ENCODE measurements at places on chromosomes 7 and 10.

- no peak for ATAC-seq
These were observed 124.9 kb upstream of the HABP2 start for GRCh38 chr10:113427811-113428558.

GRCh38 chr7:73921623-73922528, 60.9 kb downstream of the TMEM270 start:
- no peak for ATAC-seq

DNA sequence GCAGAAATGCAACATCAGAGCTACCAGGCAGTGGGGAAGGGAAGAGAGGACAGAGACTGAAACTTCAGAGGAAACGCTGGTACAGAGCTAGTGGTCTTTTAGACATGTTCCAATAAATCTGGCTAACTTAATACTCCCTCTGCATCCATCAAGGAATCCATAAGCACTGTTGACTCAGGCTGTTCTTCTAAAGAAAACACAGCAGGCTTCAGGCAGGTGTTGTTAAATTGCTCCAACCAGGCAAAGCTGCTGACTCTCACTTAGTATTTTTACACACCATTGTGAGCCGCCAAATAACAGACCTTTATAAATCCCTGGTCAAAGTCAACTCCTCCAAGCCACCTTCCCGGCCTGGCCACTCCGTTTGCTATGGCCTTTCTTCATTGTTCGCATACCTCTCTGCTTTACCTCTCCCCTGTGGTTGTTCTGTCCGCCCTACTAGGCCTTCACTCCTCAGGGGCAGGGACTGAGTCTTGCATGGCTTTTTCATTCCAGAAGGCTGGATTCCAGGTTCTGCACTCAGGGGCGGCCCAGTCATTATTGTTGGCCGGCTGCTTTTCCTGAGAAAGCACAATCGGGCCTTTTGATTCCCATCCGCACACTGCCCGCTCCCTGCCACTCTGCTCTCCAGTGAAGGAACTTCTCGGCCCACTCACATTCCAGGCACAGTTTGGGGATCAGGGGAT, 18.4 kb downstream of the CREB3L2 start:
- ATAC-seq, result no peak

DNA sequence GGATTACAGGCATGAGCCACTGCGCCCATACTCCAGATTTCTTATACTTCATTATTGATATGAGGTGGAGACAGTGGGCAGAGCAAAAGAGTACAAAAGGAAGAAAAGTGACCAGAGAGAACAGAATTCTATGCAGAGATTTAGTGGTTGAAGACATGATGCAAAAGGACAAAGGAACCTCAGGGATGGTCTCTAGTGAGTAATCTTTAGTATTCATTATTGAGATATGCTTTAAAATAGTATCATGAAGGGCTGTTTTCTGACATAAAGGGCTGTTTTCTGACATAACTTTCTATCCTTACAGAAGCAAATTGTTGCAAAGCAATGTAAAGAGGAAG, 81.2 kb upstream of the OIT3 start:
- no peak for ATAC-seq

GRCh38 chr7:139955109-139955820, 107.5 kb downstream of the PARP12 start:
- ATAC-seq, result no peak

DNA sequence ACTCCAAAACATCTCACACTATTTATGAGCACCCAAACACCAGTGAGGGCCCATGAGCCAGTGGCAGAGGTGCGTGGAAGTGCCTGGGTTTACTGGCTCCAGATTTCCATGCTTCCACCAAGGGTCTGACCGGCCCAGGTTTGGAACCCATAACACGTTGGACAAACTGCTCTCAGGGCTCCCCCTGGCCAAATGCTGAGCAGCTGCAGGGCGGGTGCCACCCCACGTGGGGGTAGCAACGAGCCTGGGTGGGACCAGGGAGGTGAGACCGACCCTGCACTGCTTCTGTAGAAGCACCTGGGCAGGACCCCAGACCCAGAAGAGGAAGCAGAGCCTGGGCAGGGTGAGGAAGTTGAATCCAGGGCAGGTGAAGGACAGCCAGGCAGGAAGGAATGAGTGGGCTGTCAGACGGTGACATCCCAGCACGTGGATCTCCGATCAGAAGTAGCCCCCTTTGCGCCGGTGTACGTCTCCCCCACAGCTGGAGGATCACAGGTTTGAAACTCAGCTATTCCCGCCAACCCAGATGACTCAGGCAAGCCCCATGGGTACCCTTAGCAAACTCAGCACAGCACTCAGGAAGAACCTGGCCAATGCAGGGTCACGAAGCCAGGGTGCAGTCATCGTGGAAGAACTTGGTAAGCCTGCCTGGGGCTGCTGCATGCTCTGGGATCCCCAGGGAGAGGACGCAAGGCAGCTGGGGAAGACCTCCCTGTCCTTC, 100.4 kb upstream of the DDC start:
- no peak for ATAC-seq

- no peak for ATAC-seq
These were observed 20.6 kb downstream of the WIPF3 start for GRCh38 chr7:29826904-29827303.

GRCh38 chr7:134440476-134440875, 18.4 kb downstream of the AKR1B1 start:
- ATAC-seq, result no peak

GRCh38 chr7:87220734-87221215, 1.2 kb upstream of the TMEM243 start:
- ATAC-seq, result no peak

DNA sequence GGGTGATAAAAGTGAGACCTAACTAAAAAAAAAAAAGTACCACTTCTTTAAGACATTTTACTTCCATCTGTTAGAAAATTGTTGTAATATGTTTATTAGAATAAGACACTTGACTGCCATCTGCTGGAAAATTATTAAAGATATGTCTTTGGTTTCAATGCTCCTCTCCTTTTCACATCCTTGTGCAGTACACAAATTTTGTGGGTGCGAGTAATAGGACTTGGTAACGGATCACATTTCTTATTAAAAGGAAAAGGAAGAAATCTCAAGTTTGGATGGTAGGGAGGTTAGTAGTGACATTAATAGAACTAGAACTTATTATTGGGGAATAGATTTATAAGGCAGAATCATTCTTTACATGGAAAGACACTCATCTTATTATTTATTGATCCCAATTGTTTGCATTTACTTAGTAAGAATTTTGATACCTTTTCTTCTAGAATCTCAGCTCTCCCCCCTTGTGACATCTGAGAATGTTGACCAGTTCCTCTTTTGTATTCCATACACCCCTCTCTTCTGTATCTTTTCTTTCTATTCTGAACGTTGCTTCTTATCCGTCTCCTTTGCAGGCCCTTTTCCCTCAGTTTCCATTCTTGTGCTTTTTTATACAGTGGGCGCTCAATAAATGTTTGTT, 43.0 kb upstream of the RPA3 start:
- no peak for ATAC-seq

DNA sequence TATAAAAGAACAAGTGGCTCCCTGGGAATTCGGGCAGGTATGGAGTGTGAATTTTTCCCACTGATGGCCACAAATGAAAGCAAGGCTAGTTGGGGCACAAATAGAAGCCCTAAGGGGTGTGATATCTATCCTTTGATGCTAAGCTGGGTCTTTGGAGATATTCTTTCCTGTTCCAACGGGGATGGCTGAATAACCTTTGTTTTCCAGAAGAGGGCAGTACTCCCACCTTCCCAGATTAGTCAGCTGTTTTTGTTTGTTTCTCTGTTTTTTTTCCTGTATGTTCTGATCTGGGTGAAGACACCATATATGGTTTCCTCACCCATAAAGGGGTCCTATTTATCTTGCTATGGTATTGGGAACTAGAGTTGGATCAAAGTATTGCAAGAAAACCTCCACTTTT, 947.7 kb upstream of the SORCS1 start:
- no peak for ATAC-seq

DNA sequence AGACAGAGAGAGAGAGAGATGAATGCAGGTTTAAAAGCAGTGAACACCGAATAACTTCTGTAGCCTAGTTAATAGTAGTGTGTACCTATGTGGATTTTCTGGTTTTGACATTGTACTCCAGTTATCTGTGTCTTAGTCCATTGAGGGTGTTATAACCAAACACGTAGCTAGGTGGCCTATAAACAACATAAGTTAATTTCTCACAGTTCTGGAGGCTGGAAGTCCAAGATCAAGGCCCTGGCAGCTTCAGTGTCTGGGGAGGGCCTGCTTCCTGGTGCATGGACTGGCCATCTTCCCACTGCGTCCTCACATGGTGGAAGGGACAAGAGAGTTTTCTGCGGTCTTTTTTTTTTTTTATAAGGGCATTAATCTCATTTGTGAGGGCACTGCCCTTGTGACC, 23.5 kb downstream of the AOC1 start:
- no peak for ATAC-seq

- ATAC-seq, result no peak
These were observed 1.7 kb downstream of the AKR1B1 start for GRCh38 chr7:134457210-134457609.

DNA sequence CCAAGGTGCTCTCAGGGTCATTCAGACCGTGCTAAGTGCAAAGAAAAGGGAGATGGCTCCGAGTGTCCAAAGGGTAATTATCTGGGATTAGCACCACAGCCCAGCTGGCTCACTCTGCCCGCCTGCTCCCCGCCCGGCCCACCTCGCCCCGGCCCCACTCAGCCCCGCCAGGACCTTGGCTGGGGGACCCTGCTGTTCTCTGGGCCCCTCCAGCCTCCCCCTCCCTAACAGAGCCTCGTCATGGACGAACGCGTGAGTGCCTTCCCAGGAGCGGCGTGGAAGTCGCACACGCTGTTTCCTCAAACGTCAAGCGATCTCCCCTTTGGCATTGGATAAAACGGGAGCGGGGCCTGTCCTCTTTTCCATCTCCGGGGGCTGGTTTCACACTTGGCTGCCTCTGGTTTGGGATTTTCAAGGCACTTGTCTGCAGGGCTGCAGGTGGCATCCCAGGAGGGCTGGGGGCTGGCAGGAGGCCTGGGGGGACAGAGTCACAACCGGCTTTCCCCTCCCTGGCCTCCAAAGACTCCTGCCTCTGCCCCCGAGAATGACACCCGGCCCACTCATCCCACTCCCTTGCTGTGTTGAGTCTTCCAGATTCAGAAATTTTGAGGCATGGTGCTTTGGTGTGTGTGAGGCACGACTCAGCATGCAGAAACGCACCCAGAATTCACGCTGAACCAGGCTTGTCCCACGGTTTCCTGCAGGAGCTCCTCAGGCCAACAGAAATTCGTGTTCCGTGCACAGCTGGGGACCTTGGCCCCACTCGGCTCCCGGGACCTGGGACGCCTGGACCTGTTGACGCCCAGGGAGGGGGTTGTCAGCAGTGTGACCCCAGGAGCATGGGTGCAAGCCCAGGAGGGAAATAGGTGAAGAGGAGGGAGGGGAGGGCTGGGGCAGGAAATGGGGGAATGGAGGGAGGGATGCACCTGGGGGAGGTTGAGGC, 110.0 kb downstream of the PDGFA start:
- ATAC-seq, result no peak

Measured in activated CD4-positive, CD25-positive, alpha-beta regulatory T cell treated with anti-CD3 and anti-CD28 coated beads, Interleukin-2, amount 50 U/mL, for 24 hours (primary cell).